ENCODE measurements at places on chromosomes 4 and X.

- no peak for DNase-seq
Measured at GRCh38 chr4:110678517-110679227, 55.8 kb upstream of the PITX2 start.

GRCh38 chr4:1155314-1155713, 17.1 kb downstream of the SPON2 start:
- DNase-seq = no peak

DNA sequence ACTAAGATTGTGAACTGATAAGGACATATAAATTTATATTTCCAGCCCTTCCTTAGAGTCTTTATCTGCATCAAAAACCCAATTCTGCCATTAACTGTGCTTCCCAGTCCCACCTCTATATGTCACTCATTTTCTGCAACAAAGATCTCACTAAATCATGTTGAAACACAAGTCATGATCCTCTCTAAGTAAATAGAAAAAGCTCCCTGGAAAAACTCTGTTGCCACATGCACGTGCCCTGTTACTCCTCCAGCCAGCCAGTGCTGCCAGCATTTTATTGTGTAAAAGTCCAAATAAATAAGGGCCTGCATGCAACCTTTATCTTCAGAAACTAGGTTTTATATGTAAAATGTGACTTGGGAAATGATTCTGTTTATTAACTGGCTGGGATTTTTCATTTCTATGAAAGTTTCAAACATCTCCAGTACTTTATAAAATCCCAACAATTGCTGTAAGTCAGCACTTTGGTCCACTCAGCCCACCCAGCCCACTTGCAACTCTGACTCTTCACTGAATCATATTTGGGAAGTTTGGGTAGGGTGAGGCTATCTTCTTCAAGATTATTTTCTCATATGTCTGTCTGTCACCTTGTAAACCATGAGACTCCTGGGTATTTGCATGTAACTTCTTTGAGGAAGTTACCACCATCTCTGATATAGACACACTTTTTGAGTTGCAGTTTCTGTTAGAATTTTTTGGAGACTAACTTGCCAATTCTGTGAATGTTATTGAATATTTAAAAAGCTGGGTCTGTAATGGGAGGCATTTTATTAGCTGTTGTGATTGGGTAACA, 40.0 kb upstream of the SMARCA5 start:
- no peak for DNase-seq

GRCh38 chr4:53929955-53930798, 134.2 kb downstream of the CHIC2 start:
- DNase-seq = peak; percentile 72

GRCh38 chr4:13704761-13705160, 77.2 kb upstream of the BOD1L1 start:
- no peak for DNase-seq

Data from ecto neural progenitor cell (in vitro differentiated cells).